NCI-H526 (cell line): ENCODE measurements at places on chromosomes 5 and 9.

DNA sequence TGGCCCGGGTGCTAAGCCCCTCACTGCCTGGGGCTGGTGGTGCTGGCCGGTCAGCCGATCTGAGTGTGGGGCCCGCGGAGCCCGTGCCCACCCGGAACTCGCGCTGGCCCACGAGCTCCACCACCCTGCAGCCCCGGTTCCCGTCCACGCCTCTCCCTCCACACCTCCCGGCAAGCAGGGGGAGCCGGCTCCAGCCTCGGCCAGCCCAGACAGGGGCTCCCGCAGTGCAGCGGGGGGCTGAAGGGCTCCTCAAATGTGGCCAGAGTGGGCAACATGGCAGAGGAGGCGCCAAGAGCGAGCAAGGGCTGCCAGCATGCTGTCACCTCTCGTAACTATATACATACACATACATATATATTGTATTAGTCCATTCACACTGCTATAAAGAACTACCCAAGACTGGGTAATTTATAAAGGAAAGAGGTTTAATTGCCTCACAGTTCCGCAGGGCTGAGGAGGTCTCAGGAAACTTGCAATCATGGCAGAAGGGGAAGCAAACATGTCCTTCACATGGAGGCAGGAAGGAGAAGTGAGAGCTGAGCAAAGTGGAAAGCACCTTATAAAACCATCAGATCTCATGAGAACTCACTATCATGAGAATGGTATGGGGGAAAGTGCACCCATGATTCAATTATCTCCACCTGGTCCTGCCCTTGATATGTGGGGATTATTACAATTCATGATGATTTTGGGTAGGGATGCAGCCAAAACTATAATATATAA, 56.8 kb downstream of the LIX1 start:
- DNase-seq: no peak

GRCh38 chr5:61029456-61030162, 84.6 kb downstream of the NDUFAF2 start:
- DNase-seq: no peak

- DNase-seq: no peak
Measured at GRCh38 chr5:174140452-174141020, 95.0 kb downstream of the NSG2 start.

- no peak for DNase-seq
Measured at GRCh38 chr9:84990416-84990815, 320.9 kb downstream of the NTRK2 start.

- no peak for DNase-seq
Measured at GRCh38 chr5:94998670-94999069, 286.2 kb downstream of the MCTP1 start.

- DNase-seq: no peak
Measured at GRCh38 chr9:21473236-21473635, 8.9 kb downstream of the IFNE start.

DNA sequence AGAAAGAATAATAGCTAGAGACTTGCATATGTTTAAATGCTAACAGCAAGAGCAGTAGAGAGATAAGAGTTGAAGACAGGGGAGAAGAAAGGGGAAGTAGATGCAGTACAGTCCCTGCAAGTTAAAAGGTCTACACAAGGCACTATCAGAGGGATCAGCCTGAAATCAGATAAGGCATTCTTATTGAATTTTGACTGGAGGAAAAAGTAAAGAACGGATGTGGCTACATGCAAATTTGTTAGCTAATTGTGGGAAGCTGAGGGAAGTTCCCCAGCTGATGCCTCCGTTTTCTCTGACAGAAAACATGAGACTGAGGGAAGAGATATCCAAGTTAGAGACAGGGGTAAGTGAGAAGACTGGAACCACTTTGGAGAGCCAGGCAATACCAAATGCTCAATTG, 12.9 kb upstream of the RHOBTB3 start:
- DNase-seq: no peak

DNA sequence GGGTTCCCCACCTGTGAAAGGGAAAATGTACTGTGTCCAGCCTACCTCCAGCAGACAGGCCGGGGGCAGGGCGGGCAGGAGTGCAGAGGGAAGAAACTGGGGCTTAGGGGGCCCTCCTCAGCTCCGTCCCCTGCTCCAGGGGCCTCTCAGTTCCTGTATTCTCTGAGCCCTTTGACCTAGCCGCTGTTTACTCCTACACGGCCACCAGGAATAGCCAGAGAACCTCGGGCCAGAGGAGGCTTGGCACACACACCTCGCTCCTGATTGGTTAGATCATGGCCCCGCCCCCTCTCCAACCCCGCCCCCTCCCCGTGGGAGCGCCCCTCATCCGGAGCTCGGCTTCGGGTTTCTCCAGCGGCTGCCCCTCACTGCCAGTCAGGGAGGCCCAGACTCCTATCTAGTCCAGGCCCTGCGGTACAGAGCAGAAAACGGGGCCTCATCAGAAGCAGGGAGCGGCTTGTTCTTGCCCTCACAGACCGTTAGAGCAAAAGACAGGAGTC, 2.2 kb downstream of the ST6GALNAC6 start:
- DNase-seq: peak; percentile 19

DNA sequence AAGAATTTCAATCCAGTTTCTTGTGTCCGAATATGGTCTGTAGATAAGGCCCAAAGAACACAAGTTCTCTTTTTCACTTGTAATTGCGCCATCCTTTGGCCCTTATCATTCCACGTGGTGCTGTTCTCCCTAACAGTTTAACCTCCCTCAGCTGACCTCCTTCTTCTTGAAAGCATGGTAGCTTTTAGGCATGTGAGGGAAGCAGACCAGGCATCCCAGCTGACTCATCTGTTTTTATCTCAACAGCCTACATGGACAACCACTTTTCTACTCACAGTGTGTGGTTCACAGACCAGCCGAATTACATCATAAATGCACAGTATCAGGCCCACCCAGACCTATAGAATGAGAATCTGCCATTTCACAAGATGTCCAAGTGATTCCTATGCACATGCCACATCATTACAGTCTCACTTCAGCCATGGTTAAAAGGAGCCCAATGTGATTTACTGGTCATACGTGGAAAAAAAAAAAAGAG, 26.9 kb upstream of the PLIN2 start:
- DNase-seq: no peak

DNA sequence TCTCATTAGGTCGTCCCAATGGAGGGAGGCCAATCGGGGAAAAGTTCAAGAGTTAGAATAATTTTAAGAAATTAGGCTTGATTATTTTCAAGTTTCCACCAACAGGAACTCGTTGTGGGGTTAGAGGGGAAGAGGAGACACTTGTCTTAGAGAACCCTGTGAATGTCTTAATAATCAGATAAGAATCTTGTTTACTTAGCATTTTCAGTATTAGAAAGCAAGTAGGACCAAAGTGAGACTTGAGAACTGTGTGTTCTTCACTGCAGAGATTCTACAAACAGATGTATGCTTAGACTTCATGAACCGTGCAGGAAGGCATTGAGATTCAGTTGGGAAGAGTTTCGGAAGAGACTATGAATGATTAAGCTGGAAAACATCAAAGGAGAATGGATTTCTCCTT, 69.0 kb upstream of the HMHB1 start:
- DNase-seq: no peak

GRCh38 chr5:11062397-11062796, 301.4 kb upstream of the DAP start:
- no peak for DNase-seq

GRCh38 chr5:36637516-36637915, 31.1 kb downstream of the SLC1A3 start:
- DNase-seq: no peak

GRCh38 chr5:96933764-96934707, 1.8 kb upstream of the LNPEP start:
- DNase-seq: no peak

DNA sequence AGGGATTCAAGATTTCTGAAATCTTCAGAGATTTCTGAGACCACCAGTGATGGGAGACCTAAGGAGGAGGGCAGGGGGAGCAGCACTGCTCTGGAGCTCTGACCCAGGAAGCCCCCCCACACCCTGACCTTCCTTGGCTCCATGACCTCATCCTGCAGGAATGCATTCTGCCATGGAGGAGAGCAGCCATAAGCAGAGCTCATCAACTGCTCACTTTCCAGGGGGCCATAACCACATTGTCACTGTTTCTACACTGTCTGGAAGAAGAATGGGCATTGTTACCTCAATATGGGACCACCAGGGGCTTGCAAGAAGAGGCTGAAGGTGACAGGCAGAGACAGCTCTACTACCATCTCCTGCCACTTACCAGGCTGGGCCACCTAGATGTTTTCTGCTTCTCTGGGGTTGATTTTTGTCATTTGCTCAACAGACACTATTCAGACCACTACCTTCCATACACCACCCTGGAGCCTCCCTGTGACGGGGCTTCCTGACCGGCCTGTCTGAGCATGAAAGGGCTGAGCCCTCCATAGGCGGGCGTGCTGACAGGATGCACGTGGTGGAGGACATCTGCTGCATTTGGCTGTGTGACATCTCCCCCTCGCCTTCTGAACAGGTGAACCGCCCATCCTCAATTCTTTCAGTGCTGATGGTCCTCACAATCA, 2.3 kb upstream of the TSC1 start:
- DNase-seq: no peak

- DNase-seq: no peak
Measured at GRCh38 chr5:137567226-137567625, 68.1 kb upstream of the SPOCK1 start.

GRCh38 chr5:160565376-160565775, 143.7 kb downstream of the PTTG1 start:
- DNase-seq: no peak

- no peak for DNase-seq
Measured at GRCh38 chr9:117873664-117874063, 169.5 kb downstream of the TLR4 start.

DNA sequence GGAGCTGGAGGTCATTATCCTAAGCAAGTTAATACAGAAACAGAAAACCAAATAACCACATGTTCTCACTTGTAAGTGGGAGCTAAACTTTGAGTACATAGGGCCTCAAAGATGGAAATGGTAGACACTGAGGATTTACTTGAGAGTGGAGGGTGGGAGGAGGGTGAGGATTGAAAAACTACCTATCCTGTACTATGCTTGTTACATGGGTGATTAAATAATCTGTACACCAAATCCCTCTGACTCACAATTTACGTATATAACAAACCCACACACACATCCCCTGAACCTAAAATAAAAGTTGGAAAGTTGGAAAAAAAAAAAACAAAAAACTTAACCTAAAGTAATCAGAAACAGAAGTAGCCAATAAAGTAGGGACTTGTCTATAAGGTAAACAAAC, 48.8 kb upstream of the LARP1 start:
- DNase-seq: no peak

DNA sequence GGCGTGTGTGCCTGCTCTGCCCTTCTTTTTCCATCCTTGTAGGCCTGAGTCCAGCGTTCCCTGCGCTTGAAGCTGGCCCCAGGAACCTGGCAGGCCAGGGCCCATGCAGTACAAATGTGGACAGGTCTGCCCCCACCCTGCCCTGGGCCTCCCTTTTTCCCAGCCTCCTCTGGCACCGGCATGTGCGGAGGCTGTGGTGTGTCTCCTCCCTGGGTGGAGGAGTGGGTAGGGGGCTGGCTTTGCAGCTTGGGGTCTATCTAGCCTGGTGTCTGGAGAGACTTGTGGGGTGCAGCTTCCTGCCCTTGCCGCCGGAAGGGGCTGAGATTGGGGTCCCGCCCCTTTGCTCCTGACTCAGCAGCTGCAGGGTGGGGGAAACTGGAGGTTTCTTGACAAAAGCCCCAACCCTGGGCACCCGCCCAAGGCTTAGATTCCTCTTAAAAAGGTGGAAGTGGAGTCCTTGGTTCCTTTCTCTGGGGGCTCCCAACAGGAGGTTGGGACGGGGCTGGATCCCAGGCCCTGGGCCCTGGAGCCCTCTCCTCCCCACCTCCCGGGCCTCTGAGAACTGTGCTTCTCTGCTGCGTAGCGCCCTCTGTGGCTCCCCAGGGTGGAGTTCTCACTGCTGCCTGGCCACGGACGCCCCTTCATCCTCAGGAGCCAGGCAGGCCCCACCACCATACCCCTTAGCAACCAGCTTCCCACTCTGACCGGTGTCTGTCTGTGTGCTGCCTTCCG, 18.0 kb downstream of the RXRA start:
- no peak for DNase-seq

DNA sequence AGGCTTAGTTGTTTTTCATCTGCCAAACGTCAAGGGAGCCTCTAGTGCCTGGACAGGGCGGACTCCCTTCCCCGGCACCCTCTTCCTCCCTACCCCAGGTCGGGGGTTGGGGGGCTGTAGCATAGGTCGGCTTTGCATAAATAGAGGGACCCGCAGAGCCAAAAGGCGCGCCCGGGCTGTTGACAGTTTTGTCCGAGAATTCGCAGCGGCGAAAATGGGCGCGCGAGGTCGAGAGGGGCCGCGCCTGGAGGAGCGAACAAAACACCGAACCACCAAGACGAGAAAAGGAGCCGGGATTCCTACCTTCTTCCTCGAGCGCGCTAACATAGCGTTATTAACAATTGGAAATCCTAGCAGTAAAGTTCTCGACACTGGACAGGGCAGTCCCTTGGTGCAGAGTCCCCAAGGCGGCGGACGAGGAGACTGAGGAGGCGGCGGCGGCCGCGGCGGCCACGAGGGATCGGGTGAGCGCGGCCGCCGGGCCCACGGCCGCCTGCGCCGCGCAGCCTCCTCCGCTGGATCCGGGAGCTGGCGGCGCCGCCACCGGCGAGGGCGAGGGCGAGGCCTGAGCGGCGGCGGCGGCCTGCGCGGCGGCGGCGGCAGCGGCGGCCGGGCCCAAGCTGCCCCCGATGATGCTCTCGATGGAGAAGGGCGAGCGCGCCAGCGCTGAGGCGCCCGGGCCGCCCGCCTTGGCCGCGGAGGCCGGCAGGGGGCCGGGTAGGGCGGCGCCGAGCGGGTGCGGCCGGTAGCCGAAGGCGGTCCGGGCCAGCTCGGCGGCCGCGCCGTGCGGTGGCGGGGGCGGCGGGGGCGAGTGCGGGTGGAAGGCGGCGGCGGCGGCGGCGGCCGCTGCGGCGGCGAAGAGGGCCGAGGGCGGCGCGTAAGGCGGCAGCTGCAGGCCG, 1.7 kb downstream of the FOXD1 start:
- no peak for DNase-seq

- DNase-seq: no peak
Measured at GRCh38 chr5:175681968-175682340, 24.1 kb downstream of the HRH2 start.

- no peak for DNase-seq
Measured at GRCh38 chr9:131236761-131237160, 39.5 kb downstream of the FAM78A start.

- DNase-seq: peak; percentile 45
Measured at GRCh38 chr9:130042406-130042884, 544 bp downstream of the FNBP1 start.

- DNase-seq: no peak
Measured at GRCh38 chr9:88950341-88951154, 40.7 kb upstream of the S1PR3 start.

DNA sequence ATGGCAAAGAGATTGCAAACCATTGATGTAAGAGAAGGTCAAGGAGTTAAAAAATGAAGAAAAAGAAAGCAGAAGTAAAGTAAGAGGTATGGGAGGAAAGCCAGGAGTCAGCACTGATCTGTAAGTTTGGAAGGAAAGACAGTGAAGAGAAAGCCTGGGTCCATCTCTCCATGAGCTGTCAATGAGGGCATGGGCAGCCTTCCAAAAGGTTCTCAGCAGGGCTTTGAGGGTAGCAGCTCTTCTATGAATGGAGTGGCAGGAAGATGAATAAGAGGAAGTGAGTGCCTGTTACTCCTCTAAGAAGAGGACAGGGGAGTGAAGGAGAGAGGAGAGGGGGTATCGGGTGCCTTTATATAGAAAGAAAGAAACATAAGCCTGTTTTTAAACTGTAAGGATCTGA, 97.1 kb downstream of the ADCY2 start:
- no peak for DNase-seq

GRCh38 chr9:14092344-14092743, 221.6 kb downstream of the NFIB start:
- no peak for DNase-seq
